ENCODE measurements at places on chromosomes 1 and 21.

DNA sequence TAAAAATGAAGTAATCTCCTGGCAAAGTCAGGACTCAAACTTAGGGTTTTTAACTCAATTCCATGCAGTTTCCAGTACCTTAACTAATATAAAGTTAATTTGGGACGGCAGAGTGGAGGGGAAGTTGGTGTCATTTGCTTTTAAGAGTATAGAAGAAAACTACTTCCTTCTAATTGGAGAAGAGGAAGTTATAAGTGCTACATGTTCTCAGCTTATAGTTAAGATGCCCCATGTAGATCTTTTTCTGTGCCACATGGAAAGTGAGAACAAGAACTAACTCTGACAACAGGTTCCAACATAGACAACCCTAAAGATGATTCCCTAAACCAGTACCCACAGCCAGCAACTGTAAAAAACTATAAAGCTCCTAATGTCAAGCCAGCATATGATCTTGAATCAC lies 11.5 kb downstream of the RRAGC start:
- no peak for DNase-seq

DNA sequence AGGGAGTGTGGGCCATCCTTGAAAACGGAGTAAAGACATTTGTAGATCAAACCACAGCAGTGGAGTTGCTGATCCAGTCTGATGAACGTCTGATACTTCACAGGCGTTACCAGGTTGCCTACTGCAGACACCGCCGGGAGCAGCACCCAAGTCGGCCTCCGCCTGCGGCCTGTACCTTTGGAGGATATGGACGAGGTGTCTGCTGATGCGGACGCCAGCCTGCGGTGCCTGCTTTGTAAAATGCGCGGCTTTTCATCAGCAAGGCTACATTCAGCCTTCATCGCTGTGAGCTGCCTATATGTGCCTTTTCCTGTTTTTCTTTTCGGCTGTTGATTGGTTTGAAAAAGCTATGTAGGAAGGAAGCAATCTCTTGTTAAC lies 16.0 kb downstream of the SLX9 start:
- DNase-seq: no peak

- peak; percentile 71 for DNase-seq
Measured at GRCh38 chr1:66271904-66272254, 262.1 kb upstream of the SGIP1 start.

DNA sequence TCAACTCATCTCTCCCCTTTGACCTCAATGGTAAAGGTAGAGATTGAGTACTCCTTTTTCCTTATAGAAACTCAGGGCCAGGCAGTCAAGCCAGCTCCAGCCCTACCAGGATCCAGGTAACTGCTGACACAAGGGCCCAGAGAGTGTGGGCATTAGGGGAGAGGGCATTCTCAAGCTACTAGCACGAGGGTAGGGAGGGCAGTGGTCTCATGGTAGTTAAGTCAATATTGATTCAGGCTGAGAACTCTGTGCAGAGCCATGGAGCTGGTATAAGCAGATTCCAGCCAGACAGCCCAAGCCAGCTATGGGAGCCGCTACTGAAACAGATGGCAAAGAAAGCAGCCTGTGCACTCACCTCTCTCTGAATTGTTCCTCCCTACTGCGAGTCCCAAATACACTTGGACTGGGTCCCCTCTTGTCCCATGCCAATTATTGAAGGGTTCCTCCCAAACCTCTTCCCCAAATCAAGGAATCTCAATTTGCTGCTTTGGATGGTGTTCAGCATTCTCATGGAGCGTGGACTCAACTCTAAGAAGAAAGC lies 2.8 kb downstream of the PI4KB start:
- DNase-seq: no peak

GRCh38 chr1:162939035-162939434 lies 78.1 kb upstream of the CCDC190 start:
- DNase-seq: no peak

DNA sequence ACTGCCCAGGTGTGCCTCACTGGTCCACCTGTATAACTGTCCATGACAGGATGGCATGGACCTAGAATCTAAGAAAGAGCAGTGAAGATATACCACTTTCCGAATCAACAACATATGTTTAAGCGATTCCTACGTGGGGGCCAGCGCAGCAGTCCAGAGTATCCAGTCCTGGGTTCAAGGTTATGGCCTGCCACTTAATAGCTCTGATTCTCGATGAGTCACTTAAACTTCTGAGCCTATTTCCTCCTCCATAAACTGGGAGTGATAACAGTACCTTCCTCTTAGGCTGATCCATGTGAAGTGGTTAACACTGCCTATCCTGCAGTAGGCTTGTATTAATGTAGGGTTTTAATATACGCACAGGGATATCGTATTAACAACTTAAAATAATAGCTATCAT lies 2.8 kb downstream of the STPG1 start:
- DNase-seq: no peak

- no peak for DNase-seq
Measured at GRCh38 chr1:69455718-69456117, 112.0 kb upstream of the LRRC7 start.

DNA sequence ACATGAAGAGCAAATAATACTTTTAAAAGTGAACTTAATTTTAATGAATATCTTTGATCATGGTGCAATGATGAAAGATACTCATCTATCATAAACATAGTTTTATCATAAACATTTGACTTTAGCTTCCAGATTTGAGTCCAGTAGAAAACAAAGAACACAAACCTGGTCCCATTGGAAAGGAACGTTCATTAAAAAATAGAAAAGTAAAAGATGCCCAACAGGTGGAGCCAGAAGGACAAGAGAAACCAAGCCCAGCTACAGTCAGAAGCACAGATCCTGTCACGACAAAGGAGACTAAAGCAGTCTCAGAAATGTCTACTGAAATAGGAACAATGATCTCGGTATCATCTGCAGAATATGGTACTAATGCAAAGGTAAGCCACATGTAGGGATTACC lies 55.6 kb upstream of the MYOCOS start:
- DNase-seq: no peak

DNA sequence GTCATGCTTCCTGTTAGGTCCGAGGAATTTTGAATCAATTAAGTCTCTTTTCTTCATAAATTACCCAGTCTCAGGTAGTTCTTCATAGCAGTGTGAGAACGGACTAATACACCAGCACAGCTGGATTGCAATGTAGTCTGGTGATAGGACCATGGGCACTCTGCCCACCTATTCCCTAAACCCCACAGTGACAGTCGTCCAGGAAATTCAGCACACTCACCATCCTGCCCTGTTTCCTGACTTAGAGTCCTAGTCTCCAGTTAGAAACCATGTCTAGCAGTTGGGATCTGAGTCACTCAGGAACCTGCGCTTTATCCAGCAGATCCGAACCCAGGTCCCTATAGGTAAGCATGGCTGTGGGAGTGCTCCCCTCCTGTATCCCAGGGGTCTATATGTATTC lies 149.3 kb upstream of the TNR start:
- no peak for DNase-seq

DNA sequence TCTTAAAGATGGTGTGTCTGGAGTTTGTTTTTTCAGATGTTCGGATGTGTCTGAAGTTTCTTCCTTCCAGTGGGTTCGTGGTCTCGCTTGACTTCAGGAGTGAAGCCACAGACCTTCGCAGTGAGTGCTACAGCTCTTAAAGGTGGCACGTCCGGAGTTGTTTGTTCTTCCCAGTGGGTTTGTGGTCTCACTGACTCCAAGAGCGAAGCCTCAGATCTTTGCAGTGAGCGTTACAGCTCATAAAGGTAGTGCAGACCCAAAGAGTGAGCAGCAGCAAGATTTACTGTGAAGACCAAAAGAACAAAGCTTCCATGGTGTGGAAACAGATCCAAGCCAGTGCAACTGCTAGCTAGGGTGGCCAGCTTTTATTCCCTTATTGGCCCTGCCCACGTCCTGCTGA lies 1430.4 kb upstream of the B3GALT2 start:
- no peak for DNase-seq

DNA sequence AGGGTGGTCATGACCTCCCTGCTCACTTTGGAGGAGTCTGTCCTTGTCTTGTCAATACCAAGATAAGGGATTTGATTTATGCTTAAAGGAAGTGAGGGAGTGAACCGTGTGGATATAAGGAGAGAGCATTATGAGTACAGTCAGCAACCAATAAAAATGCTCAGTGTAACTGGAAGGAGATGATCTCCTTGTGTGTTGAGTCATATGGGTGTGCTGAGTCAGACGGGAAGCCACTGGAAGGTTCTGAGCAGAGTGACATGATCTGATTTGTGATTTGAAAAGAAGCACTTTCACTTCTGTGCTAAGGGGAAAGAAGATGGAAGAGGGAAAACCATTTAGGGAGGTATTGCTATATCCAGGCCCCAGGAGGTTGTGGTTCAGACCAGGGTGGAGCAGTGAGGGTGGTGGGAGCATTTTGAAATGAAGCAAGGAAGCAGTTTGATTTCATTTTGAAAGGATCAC lies 2.5 kb upstream of the BCL10 start:
- peak; percentile 84 for DNase-seq

DNA sequence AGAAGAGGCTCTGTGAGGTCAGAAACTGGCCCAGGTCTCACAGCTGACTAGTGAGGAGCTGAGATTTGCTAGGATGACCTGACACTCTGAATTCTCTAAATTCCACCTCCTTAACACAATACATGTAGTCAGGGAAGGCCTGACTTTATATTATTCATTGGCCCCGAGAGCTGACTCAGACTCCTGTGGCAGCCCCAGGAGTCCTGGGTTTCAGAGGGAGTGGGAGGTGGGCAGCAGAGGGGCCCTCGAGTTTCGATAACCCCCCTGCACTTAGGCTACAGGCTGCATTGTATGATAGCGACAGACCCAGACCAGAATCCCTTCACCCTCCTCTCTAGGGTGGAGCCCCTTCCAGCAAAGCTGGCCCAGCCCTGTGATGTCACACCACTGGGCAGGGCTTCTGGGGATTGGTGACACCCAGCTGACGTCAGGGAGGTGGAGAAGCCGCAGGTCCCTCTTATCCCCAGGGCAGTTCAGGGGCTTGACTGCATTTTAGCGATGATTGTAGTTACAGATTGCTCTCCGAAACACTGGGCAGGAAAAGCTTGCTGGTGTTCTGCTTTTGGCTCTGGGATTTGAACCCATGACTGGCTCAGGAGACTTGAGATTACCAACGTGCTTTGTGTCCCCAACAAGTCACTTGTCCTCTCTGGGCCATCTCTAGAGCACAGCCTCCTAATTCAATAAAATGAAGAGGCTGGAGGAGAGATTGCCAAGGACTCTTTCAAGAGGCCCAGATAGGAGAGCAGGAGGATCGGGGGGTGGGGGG lies 17.0 kb upstream of the GPR37L1 start:
- peak; percentile 94 for DNase-seq

- no peak for DNase-seq
Measured at GRCh38 chr1:209823143-209824041, 4.4 kb upstream of the UTP25 start.

GRCh38 chr1:119007670-119008482 lies 19.7 kb upstream of the TBX15 start:
- no peak for DNase-seq

GRCh38 chr1:31159869-31160611 lies 79.6 kb downstream of the NKAIN1 start:
- no peak for DNase-seq

GRCh38 chr21:35048706-35049617 lies at the start of gene RUNX1:
TSS of gene RUNX1 (minus strand) at chr21:35049302.
- peak; percentile 37 for DNase-seq

DNA sequence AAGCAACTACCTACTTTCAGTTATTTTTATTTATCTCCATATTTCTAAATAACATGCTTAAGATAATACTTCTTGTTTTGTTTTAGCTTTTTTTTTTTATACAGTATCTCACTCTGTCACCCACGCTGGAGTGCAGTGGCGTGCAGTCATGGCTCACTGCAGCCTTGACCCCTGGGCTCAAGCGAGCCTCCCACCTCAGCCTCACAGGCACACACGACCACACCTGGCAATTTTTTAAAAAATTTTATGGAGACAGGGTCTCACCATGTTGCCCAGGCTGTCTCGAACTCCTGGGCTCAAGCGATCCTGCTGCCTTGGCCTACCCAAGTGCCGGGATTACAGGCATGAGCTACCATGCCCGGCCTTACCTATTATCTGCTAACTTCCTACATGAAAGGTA lies 20.6 kb downstream of the TUT4 start:
- no peak for DNase-seq

GRCh38 chr1:64775113-64775512 lies 30.2 kb downstream of the RAVER2 start:
- DNase-seq: no peak

Data from left colon (tissue), 2 donors.